Fibroblast of the conjunctiva (primary cell): ENCODE measurements at places on chromosomes 7 and 10.

GRCh38 chr7:101518336-101518735, 110.8 kb downstream of the MYL10 start:
- DNase-seq = peak; percentile 44

GRCh38 chr7:2566890-2567678, 8.3 kb downstream of the IQCE start:
- DNase-seq = no peak

DNA sequence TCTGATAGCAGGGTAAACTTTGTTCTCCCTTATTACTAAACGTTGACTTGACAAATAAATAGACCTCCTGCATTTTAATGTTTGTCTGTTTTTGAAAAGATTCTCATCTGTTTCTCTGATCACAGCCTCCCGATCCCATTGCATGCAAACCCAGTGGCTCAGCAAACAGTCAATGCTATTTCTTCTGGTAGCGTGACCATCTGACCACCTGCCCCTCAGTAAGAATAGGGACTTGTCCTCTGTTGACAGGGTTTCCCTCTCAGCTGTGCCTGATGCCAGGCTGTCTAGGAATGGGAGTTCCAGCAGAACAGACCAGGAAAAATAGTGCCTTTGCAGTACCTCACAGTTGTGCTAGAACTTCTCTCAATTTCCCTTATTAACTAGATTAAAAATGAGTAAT, 40.7 kb upstream of the EBLN1 start:
- DNase-seq = no peak

GRCh38 chr7:127620406-127621233, 2.7 kb upstream of the PAX4 start:
- no peak for DNase-seq

GRCh38 chr7:99762680-99763327, 21.2 kb downstream of the CYP3A4 start:
- DNase-seq = peak; percentile 47

DNA sequence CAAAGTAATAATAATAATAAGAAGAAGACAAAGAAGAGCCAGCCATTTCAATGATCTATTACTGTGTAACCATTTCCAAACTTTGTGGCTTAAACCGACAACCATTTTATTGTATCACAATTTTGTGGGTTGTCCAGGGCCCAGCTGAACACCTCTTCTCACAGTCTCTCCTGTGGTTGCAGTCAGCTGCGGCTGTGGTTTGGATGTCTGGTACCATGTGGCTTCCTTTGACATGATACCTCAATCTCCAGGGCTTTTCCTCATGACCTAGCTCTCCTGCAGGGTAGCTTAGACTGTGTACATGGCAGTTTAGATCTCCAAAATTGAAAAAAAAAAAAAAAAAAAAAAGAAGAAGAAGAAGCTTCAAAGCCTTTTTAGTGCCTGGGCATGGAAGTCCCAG, 72.6 kb upstream of the NFKB2 start:
- DNase-seq = no peak

GRCh38 chr10:7133278-7133677, 277.6 kb downstream of the SFMBT2 start:
- DNase-seq = no peak

GRCh38 chr10:89312973-89313372, 11.1 kb downstream of the IFIT2 start:
- DNase-seq = no peak

GRCh38 chr7:144853542-144853941, 17.7 kb upstream of the TPK1 start:
- DNase-seq = no peak

GRCh38 chr10:836782-837181, 94.7 kb downstream of the LARP4B start:
- no peak for DNase-seq

- DNase-seq = no peak
Measured at GRCh38 chr7:82291931-82292330, 151.6 kb downstream of the CACNA2D1 start.

DNA sequence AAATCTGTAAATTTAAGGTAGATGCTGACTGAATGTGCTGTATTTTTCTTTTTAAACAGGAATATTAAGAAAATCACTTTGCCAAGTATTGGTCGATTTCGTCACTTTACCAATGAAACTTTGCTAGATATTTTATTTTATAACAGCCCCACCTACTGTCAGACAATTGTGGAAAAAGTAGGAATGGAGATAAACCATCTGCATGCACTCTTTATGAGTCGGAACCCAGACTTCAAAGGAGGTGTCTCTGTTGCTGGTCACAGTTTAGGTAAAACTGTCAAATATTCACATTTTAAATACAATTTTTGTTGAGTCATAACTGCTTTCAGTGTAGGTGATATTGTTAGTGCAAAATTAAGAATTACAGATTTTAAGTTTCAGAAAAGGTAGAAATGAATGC, 25.2 kb downstream of the SEC23IP start:
- DNase-seq = no peak

DNA sequence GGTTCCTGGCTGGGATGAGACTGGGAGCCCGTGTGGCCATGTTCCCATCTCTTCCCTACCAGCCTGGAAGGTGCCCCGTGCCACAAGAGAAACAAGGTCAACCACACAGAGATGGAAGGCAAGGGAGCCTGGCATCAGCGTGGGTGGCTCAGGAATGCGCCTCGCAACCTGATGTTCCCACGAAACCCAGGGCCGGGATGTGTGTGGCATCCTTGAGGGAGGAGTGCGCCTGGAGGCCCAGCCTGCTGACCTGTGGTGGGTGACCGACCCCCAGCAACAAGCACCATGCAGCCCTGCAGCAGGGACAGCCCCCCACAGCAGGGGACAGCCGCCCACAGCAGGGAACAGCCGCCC, 267.2 kb downstream of the ELFN1 start:
- no peak for DNase-seq

DNA sequence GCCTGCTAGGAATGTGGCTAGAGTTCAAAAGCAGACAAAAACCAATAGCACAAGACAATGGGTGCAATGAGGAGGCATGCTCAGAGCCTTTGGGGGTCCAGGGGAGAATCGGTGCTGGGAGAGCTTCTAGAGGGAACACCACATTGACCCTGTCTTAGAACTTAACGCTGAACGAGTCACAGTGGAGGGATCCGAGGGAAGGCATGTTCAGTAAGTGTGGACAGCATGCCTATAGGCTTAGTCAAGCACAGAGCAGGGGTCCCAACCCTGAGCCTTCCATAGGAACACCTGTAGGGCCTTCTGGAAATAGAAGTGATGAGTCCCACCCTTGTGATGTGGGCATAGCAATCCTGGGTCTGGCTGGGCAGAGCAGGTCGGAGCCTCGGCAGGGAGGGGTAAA, 148.7 kb downstream of the PKD1L1 start:
- DNase-seq = no peak

- peak; percentile 41 for DNase-seq
Measured at GRCh38 chr10:67664942-67665341, 31.1 kb downstream of the CTNNA3 start.
